OCI-M1 (cell line): ENCODE measurements at places on chromosomes 2 and 18.

GRCh38 chr2:216578325-216578724 lies 54.9 kb upstream of the IGFBP2 start:
- peak; percentile 23 for DNase-seq

DNA sequence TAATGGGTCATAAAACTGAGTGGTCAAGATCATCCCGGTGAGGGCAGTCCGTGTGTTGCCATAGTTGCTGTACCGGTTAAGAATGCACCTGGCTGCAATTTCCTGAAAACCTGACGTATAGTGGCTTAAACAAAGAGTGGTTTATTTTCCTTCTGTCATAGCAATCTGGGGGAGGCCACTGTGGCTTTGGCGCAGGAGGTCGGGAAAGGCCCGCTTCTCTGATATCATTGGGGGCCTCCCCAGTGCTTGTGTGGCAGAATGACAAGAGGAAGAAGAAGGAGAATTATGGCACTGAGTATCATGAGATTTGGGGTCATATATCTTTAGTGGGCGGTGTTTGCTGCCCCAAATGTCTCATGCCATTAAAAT lies 4.4 kb downstream of the C2orf92 start:
- DNase-seq = peak; percentile 30

DNA sequence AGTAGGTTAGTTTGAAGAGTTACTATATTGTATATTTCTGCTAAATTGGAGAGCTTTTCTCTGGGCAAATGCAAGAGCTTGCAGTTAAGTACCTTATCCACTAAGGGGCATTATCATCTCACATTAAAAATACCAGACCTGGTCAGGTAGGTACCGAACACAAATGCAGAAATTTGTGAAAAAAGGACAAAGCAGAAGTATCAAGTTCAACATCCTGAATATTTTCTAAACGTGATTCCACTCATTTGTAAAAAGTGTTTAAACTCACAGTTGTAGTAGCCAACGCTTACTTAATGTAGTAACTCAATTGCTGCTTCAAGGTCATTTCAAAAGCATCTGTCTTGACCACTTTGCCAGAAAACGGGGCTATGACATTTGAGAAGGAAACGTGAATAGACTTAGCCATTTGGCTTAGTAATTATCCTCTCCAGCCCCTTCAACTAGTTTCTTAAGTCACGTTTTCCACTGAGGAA lies 52.1 kb downstream of the CYRIA start:
- peak; percentile 64 for DNase-seq

GRCh38 chr2:167637741-167638140 lies 609.7 kb downstream of the STK39 start:
- DNase-seq = no peak

- DNase-seq = no peak
Measured at GRCh38 chr2:160175169-160176134, 24.6 kb downstream of the ITGB6 start.

DNA sequence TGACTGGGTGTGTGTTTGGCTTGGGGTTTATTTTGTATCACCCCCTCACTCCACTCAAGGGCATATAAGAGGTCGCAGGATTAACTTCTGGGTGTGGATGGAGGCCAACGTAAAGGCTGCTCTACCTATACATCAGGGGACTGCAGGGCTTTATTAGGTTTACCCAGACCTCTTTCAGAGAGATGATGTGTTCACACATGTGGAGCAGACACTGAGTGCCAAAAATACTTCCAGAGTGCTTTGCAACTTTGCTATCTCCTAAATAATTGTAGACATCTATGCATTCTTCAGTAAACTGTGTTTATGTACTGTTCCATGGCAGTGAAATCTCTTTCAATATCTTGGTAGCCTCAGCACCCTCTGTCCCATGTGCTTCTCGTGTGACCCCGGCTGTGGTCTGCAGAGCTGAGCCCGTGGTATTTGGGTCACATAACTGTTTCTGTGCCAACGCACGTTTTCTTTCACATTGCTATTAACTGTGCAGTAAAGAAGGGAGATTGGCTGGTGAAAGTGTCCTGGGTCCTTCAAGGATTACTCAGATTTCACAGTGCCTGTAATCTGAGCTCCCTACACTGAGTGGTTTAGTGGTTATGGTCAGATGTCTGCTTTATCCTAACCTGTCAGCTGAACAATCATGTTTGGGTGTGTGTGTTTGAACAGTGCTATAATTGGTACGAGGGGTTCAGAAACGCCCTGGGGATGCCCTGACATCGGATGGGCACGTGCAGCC lies 208.1 kb downstream of the VAPA start:
- DNase-seq = peak; percentile 32

GRCh38 chr2:78978340-78978739 lies 47.2 kb upstream of the REG3G start:
- DNase-seq = no peak

DNA sequence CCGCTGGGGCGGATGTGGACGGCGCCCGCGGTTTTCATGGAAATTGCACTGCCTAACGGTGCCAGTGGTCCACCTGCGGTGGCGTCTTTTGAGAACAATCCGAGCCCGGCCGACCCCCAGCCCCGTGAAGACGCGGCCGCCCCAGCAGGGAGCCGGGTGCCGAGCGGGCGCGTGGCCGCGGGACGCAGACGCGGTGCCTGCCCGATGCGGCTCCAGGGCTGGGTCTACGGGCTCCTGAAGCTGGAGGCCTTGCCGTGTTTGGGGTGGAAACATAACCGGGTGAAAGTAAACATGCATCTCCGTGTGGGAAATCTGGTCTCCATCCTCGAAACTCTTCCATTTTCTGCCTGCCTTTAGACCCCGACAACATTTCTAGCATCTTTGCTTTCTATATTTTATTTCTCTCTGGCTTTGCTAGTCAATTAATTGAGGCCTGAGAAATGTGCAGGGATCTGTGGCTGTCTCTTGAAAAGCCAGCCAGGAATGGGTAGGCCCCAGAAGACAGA lies 572 bp downstream of the INPP4A start:
- peak; percentile 51 for DNase-seq
